ENCODE measurements at places on chromosomes 7 and 10. TPM values are rescaled to one million over a fixed set of nuclear protein-coding genes. Genes with fewer than 3 reads are reported as not detected.

LFNG gene
- 8.8 TPM for total RNA-seq

BHLHA15 gene
- 1.1 TPM for total RNA-seq

CABCOCO1 gene
- total RNA-seq = 0.97 TPM

FAM171A1 gene
- 26.3 TPM for total RNA-seq

MKX gene
- not detected for total RNA-seq

ITIH5 gene
- total RNA-seq = not detected

LYZL2 gene
- total RNA-seq = not detected

AKR1D1 gene
- total RNA-seq = not detected

COBL gene
- total RNA-seq = not detected

CC2D2B gene
- 0.32 TPM for total RNA-seq

SORCS1 gene
- not detected for total RNA-seq

PNLIP gene
- total RNA-seq = not detected

CYP2C9 gene
- not detected for total RNA-seq

CALHM1 gene
- not detected for total RNA-seq

ELFN1 gene
- 3.9 TPM for total RNA-seq

SYT15B gene
- total RNA-seq = not detected

GNAT3 gene
- not detected for total RNA-seq

EPDR1 gene
- 1.3 TPM for total RNA-seq

TMEM213 gene
- total RNA-seq = not detected

CLDN4 gene
- not detected for total RNA-seq

SLC26A3 gene
- not detected for total RNA-seq

ZNF92 gene
- total RNA-seq = 13.6 TPM

TNPO3 gene
- total RNA-seq = 64.3 TPM

ACHE gene
- total RNA-seq = 0.15 TPM

CCL24 gene
- total RNA-seq = not detected

C10orf105 gene
- 0.15 TPM for total RNA-seq

FAM221A gene
- 3.9 TPM for total RNA-seq

LIPJ gene
- not detected for total RNA-seq

RSU1 gene
- total RNA-seq = 55.2 TPM

GIMAP4 gene
- 332 TPM for total RNA-seq

VWA2 gene
- total RNA-seq = not detected

OR2A1 gene
- under 0.01 TPM for total RNA-seq

SPDYE9 gene
- total RNA-seq = not detected
